Central memory CD8-positive, alpha-beta T cell (primary cell): ENCODE measurements at places on chromosomes 13 and 19.

DNA sequence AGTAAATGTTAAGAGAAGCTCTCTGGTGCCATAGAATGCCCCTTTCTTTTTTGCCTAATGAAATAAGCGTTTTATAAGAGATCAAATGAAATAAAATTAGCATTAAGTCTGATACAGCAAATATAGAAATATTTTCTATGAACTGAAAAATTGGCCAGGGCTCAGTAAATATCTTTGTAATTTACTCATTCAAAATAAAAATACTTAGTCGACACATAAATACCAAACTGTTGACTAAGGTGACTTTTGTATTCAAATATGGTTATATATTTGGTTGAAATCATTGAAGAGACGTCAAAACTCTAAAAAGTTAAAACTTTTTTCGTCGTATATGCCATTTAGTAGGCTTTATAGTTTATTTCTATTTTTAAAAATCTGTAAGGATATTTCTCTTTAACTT is 25.6 kb downstream of the IPO5 start:
- no peak overlapping the region for H3K27ac ChIP-seq
- DNase-seq: no peak
- H3K4me3 ChIP-seq: no peak overlapping the region
- peaks cover 24% of the 10 kb centered on the region for H3K36me3 ChIP-seq
- no peaks in the 10 kb centered on the region for H3K27me3 ChIP-seq

- H3K27me3 ChIP-seq: peaks cover 12% of the 10 kb centered on the region
- no peaks in the 10 kb centered on the region for H3K4me1 ChIP-seq
- H3K4me3 ChIP-seq: no peak overlapping the region
- no peak overlapping the region for H3K27ac ChIP-seq
- H3K36me3 ChIP-seq: peaks cover 4% of the 10 kb centered on the region
- no peak for DNase-seq
Measured at GRCh38 chr13:26485786-26486185, 71.7 kb upstream of the WASF3 start.

- H3K27ac ChIP-seq: no peak overlapping the region
- H3K4me1 ChIP-seq: no peaks in the 10 kb centered on the region
- no peak overlapping the region for H3K4me3 ChIP-seq
- peaks cover 33% of the 10 kb centered on the region for H3K27me3 ChIP-seq
- H3K36me3 ChIP-seq: no peaks in the 10 kb centered on the region
Measured at GRCh38 chr13:33079960-33080359, 63.7 kb downstream of the KL start.

GRCh38 chr13:71869274-71869673 is 2.3 kb upstream of the DACH1 start:
- DNase-seq: no peak
- H3K4me3 ChIP-seq: no peak overlapping the region
- peaks cover 5% of the 10 kb centered on the region for H3K4me1 ChIP-seq

DNA sequence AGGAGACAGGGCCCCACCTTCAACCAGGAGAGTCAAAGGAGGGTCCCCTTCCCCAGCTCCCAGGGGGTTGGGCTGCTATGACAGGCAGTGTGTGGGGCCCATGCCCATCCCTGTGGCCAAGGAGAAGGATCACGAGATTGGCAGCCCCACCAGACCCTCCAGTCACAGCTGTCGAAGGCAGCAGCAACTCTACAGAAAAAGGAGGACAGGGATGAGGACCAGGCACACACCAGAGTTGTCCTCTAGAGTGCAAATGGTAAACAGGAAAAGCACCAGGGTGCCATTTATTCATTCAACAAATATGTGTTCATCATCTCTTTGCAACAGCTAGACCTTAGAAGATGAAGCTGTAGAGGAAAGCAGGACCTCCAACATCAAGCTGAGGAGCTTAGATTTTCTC is 4.1 kb downstream of the PTH2 start:
- DNase-seq: no peak
- peaks cover 2% of the 10 kb centered on the region for H3K36me3 ChIP-seq
- H3K27me3 ChIP-seq: peaks cover 89% of the 10 kb centered on the region

DNA sequence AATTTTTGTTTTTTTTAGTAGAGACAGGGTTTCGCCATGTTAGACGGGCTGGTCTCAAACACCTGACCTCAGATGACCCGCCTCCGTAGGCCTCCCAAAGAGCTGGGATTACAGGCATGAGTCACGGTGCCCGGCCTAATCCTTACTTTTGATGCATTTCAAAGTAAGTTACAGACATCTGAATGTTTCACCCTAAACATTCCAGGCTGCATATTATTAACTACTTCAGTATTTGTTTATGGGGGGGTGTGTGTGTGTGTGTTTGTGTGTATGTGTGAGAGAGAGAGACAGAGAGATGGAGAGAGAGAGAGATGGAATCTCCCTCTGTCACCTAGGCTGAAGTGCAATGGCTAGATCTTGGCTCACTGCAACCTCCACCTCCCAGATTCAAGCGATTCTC is 13.1 kb downstream of the SULT2B1 start:
- no peak overlapping the region for H3K27ac ChIP-seq
- H3K4me1 ChIP-seq: no peaks in the 10 kb centered on the region
- H3K27me3 ChIP-seq: peaks cover 18% of the 10 kb centered on the region
- H3K4me3 ChIP-seq: no peak overlapping the region
- H3K36me3 ChIP-seq: no peaks in the 10 kb centered on the region

GRCh38 chr13:93769101-93769500 is 542.5 kb downstream of the GPC6 start:
- H3K27me3 ChIP-seq: no peaks in the 10 kb centered on the region
- no peaks in the 10 kb centered on the region for H3K4me1 ChIP-seq
- H3K27ac ChIP-seq: no peak overlapping the region
- no peak overlapping the region for H3K4me3 ChIP-seq
- DNase-seq: no peak

- peak overlapping the region; percentile 85 for H3K4me3 ChIP-seq
- H3K27ac ChIP-seq: peak overlapping the region; percentile 85
- H3K4me1 ChIP-seq: peaks cover 38% of the 10 kb centered on the region
- DNase-seq: peak; percentile 49
Measured at GRCh38 chr19:46748325-46749109, 2.3 kb upstream of the STRN4 start.

GRCh38 chr13:22189176-22190048 is 518.5 kb downstream of the FGF9 start:
- no peaks in the 10 kb centered on the region for H3K27me3 ChIP-seq
- DNase-seq: no peak
- H3K4me1 ChIP-seq: no peaks in the 10 kb centered on the region
- H3K36me3 ChIP-seq: no peaks in the 10 kb centered on the region

DNA sequence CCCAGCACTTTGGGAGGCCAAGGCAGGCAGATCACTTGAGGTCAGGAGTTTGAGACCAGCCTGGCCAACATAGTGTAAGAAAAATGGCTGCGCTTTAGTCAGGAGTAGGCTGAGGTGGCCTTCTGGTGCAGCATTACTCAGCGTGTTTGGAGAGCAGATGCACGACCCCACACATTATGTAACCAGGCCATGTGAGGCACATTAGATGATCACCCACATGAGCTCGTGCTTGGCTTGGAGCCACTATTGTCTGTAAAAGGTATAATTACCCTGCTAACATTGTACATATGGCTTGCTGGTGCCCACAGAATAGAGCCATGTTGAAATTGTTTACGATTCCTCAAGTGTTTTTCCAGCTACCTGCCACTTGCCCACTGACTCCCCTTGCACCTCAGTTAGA is 24.0 kb upstream of the SCEL start:
- peaks cover 2% of the 10 kb centered on the region for H3K36me3 ChIP-seq
- H3K27ac ChIP-seq: no peak overlapping the region
- DNase-seq: no peak
- H3K27me3 ChIP-seq: peaks cover 22% of the 10 kb centered on the region
- no peak overlapping the region for H3K4me3 ChIP-seq

GRCh38 chr19:46674416-46675178 is 13.6 kb upstream of the DACT3 start:
- no peak overlapping the region for H3K27ac ChIP-seq
- no peaks in the 10 kb centered on the region for H3K27me3 ChIP-seq
- H3K36me3 ChIP-seq: peaks cover 50% of the 10 kb centered on the region
- no peak overlapping the region for H3K4me3 ChIP-seq
- H3K4me1 ChIP-seq: peaks cover 15% of the 10 kb centered on the region

DNA sequence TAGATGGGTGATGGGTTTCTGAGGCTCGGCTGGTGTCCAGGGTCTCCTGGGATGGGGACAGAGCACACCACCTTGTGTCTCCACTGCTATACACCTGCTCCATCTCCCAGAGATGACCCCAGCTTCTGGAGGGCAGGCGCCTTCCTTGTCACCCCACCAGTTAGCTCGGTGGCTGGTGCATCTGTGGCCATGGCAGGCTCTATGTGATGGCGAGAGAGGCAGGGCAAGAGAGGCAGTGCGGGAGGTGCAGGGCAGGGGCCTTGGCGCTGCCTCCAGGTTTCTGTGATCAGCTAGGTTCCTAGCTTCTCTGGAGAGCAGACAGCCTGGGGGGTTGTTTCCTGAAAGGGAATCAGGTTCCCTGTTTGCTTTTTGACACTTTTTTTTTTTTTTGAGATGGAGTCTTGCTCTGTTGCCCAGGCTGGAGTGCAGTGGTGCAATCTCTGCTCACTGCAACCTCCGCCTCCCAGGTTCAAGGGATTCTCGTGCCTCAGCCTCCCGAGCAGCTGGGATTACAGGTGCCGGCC is 69.0 kb upstream of the ZNF536 start:
- no peak overlapping the region for H3K4me3 ChIP-seq
- H3K27ac ChIP-seq: no peak overlapping the region
- H3K36me3 ChIP-seq: no peaks in the 10 kb centered on the region
- no peaks in the 10 kb centered on the region for H3K27me3 ChIP-seq
- no peak for DNase-seq
- no peaks in the 10 kb centered on the region for H3K4me1 ChIP-seq

GRCh38 chr19:45501730-45502014 is 3.4 kb downstream of the PPM1N start:
- H3K4me3 ChIP-seq: no peak overlapping the region
- no peak overlapping the region for H3K27ac ChIP-seq
- DNase-seq: no peak
- H3K4me1 ChIP-seq: peaks cover 39% of the 10 kb centered on the region

GRCh38 chr19:49328741-49329140 is 3.8 kb upstream of the SLC6A16 start:
- H3K4me1 ChIP-seq: peaks cover 54% of the 10 kb centered on the region
- DNase-seq: no peak
- peaks cover 19% of the 10 kb centered on the region for H3K36me3 ChIP-seq
- H3K27ac ChIP-seq: no peak overlapping the region
- H3K4me3 ChIP-seq: no peak overlapping the region
- no peaks in the 10 kb centered on the region for H3K27me3 ChIP-seq

DNA sequence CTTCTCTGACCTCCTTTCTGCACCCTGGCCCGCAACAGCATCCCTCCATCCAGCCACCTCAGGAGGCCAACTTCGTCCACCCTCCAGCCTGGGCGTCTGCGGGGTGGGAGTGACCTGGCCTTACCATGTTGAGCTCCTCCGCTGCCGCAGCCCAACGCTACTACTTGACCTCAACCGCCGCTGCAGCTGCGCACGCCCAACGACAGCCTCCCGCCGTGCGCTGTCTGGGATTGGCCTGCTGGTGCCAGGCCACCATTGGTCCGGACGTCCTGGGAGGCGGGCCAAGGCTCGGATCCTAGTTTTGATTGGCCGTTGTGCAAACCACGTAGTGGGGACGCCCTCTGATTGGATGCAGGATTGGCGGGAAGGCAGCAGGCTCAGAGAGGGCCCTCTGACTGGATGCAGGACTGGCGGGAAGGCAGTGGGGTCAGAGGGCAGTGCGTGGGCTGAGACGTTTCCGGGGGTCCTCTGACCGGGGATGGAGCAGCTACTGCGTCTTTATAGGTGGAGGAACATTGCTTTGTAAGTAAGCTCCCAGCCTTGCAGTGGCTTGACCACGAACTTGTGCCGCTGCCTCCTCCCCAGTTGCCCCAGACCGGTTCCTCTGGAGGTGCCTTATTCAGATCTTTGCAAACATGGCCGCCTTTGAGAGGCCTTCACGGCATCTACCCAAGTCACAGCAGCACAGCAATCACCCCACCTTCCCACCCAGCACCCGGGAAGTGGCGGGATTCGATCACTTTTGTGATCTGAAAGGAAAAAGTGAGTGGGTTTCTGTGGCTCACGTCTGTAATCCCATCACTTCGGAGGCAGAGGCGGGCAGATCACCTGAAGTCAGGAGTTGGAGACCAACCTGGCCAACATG is at the start of gene TUBA3C:
TUBA3C (minus strand) TSS at position 204 of the 865 bp plus-strand sequence; CDS start at position 127, 77 bp downstream.
- no peak for DNase-seq
- H3K36me3 ChIP-seq: no peaks in the 10 kb centered on the region
- H3K4me1 ChIP-seq: no peaks in the 10 kb centered on the region
- H3K27me3 ChIP-seq: no peaks in the 10 kb centered on the region
- no peak within 1 kb of the TSS for H3K4me3 ChIP-seq

DNA sequence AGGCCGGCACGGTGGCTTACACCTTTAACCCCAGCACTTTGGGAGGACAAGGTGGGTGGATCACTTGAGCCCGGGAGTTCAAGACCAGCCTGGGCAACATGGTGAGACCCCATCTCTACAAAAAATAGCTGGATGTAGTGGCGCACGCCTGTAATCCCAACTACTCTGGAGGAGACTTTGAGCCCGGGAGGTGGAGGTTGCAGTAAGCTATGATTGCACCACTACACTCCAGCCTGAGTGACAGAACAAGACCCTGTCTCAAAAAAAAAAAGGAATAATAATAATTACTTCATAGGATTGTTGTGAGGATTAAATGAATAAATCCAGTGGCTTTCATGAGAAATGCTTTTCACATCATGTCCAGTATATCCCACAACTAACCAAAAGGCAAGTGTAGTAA is 8.0 kb downstream of the IGSF23 start:
- H3K27me3 ChIP-seq: peaks cover 34% of the 10 kb centered on the region
- no peaks in the 10 kb centered on the region for H3K4me1 ChIP-seq
- H3K4me3 ChIP-seq: no peak overlapping the region
- H3K27ac ChIP-seq: no peak overlapping the region
- H3K36me3 ChIP-seq: peaks cover 2% of the 10 kb centered on the region
- no peak for DNase-seq

GRCh38 chr13:43990829-43991228 is 111.1 kb downstream of the LACC1 start:
- no peaks in the 10 kb centered on the region for H3K36me3 ChIP-seq
- no peak overlapping the region for H3K27ac ChIP-seq
- no peak overlapping the region for H3K4me3 ChIP-seq
- DNase-seq: no peak
- H3K27me3 ChIP-seq: peaks cover 56% of the 10 kb centered on the region

GRCh38 chr13:53782488-53782961 is 753.9 kb downstream of the OLFM4 start:
- H3K27ac ChIP-seq: no peak overlapping the region
- no peak overlapping the region for H3K4me3 ChIP-seq
- no peaks in the 10 kb centered on the region for H3K4me1 ChIP-seq
- DNase-seq: no peak
- no peaks in the 10 kb centered on the region for H3K27me3 ChIP-seq

- no peak overlapping the region for H3K4me3 ChIP-seq
- H3K36me3 ChIP-seq: no peaks in the 10 kb centered on the region
- H3K4me1 ChIP-seq: no peaks in the 10 kb centered on the region
- H3K27me3 ChIP-seq: no peaks in the 10 kb centered on the region
- no peak overlapping the region for H3K27ac ChIP-seq
Measured at GRCh38 chr19:42335971-42336370, 10.5 kb downstream of the MEGF8 start.

DNA sequence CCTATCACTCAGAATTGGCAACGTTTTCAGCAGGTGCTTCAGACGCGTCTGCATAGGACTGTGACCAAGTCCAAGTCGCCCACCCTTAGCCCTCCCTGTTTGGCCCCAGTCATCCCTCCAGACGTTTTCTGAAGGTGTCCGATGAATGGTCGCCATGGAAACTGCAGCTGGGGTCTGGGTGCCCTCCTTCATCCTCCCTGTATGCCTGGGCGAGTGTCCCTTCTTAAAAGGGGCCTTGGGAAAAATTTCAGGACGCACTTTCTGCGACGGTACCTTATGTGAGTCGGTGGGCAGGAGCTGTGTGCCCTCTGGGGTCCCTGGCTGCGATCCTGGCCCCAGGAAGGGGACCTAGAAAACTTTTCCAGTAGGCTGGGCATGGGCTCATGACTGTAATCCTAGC is 25.1 kb downstream of the MAN2B1 start:
- no peaks in the 10 kb centered on the region for H3K27me3 ChIP-seq
- no peak overlapping the region for H3K4me3 ChIP-seq
- peaks cover 8% of the 10 kb centered on the region for H3K36me3 ChIP-seq
- no peak overlapping the region for H3K27ac ChIP-seq
